ENCODE measurements at places on chromosomes 6 and 20.

GRCh38 chr6:135876058-135876457 is 24.6 kb downstream of the PDE7B start:
- no peak for DNase-seq

DNA sequence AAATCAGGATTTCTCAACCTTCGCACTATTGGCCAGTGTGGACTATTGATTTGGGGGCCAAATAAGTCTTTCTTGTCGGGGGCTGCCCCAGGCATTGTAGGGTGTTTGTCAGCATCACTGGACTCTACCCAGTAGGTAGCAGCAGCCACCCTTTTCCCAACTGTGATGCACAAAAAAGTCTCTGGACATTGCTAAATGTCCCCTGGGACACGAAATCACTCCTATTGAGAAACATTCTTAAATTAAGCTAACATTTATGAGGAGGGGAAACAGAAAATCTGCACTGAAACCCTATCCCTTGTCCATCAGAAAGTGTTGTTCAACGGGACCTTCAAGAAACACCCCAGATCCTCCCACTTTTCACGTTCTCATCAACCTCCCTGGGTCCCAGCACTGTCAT is 54.2 kb downstream of the NFATC2 start:
- no peak for DNase-seq

DNA sequence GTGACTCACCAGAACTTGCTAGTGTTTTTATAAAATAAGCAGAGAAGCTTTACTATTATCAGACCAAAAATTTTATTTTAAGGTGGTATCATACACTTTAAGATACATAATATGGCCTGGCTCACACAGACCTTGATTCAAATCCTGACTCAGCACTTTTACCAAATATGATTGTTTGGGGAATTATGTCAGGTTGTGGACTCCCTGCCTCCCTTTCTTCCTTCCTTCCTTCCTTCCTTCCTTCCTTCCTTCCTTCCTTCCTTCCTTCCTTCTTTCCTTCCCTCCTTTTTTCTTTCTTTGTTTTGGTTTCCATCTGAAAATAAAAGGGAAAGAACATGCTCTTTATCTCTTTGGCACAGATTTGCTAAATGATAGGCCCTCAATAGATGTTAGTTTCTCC is 186.0 kb upstream of the MMS22L start:
- DNase-seq = no peak

DNA sequence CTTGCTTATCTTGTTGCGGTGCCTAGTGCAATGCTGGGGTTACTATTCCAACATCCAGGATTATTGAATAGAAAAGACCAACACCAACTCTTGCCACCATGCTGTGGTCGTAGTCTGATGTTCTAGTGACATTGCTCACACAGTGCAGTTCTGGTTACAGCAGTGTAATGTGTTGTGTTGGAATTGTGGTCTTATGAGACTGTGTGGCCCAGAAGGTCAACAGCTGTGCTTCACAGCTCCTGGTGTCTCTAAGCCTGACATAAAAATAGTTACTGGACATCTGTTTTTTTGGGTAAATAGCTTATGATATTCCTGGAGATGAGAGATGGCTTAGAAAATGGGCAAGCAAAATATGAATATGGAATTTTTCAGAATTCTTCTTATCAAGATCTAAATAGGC is 57.6 kb downstream of the SLC22A2 start:
- no peak for DNase-seq

DNA sequence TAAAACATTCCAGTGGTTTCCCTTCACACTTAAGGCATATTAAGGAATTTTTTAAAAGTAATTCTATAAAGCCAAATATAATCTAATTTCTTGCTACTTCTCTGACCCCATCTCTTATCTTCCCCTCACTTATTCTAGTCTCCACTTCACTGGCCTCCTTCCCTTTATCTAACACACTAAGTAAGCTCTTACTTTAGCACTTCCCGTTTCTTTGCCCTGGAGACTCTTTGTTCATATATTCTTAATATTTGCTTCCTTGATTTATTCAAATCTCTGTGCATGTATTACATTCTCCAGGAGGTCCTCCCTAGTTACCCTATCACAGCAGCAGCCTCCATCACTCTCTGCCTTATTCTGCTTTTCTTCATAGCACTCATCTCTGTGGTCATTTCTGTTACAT is 20.3 kb downstream of the GTPBP2 start:
- DNase-seq = no peak

DNA sequence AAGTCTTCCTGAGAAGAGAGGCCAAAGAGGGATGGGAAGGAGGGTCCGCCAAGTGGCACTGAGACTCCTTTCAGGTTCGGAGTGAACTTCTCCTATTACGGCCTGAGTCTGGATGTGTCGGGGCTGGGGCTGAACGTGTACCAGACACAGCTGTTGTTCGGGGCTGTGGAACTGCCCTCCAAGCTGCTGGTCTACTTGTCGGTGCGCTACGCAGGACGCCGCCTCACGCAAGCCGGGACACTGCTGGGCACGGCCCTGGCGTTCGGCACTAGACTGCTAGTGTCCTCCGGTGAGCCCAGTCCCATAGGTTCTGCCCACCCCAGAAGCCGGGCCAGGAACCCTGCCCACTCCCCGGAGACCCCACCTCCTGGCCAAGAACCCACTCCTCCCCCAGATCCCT is 4.1 kb downstream of the SLC22A7 start:
- no peak for DNase-seq

DNA sequence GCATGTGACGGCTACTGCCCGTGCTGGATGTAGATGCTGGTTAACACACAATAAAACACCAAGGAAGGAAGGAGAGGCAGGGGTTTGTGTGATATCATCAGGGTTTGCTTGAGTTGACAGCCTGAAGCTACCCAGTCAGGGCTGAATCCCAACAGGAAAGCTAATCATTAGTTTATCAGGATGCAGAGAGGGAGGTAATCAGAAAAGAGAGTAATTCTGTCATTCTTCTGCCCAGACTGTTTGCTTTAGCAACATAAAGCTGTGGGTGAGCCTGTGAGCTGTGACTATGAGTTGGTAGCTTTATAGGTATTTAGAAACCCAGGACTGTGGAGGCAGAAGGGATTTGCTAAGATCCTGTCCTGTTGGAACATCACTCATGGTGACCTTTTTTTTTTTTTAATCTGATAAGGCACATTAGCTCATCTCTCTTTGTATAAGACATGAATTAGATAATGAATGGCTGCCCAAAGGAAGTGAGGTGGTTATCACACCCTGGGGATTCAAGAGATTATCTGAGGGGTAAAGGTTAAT is 79.3 kb downstream of the CAP2 start:
- DNase-seq = no peak

DNA sequence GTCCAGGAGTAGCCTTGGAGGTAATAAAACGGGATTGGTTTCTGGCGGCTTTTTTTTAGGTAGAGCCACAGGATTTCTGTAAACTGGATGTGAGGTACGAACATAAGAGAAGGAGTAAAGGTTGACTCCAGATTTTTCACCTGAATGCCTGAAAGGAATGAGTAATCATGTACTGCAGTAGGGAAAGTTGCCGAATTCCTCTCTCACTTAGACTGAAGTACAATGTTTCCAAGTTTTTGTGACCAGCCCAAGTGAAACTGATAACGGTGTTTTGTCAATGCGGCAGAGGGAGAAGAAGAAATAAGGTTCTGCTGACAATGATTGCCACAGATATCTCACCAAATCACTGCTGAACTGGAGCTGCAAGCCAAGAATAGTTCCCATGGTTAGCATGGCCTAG is 75.0 kb downstream of the VTA1 start:
- DNase-seq = no peak

DNA sequence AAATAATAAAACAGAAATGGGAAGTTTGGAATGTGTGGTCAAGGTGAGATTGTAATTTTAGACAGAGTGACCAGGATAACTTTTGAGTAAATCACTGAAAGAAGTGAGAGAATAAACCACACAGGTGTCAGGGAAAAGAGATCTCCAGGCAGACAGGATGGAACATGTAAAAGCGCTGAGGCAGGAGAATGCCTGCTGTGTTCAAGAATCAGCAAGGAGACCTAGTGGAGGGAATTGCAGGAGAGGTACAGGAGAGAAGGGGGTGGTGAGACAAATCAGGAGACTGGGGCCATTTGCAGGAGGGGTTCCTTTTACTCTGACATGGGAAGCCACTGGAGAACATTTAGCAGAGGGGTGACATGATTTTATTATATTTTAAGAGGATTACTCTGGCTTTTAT is 456.7 kb downstream of the NKAIN2 start:
- DNase-seq = no peak

DNA sequence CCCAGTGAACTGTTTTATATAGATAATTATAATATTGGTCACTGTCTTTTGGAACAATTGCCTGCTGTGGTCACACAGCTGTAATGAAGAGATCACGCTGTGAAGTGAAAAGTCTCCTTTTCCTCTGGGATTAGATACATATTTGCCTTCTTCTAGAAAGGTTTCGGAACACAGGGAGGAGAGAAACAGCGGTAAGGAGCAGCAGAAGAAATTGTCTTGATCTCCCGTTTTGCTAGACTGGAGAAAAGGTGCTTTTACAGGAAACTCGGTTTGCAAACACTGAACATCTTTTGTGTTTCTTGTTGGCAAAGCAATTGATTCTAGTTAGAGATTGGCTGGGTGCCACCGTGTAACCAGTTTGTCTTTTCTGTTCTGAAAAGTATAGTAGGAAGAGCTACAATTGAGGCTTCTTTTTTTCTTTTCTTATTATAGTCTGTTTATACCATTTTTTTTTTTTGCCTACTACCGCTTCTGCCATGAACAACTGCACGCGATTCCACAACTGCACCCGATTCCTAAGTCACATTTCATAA is 404.1 kb upstream of the ID4 start:
- peak; percentile 14 for DNase-seq

DNA sequence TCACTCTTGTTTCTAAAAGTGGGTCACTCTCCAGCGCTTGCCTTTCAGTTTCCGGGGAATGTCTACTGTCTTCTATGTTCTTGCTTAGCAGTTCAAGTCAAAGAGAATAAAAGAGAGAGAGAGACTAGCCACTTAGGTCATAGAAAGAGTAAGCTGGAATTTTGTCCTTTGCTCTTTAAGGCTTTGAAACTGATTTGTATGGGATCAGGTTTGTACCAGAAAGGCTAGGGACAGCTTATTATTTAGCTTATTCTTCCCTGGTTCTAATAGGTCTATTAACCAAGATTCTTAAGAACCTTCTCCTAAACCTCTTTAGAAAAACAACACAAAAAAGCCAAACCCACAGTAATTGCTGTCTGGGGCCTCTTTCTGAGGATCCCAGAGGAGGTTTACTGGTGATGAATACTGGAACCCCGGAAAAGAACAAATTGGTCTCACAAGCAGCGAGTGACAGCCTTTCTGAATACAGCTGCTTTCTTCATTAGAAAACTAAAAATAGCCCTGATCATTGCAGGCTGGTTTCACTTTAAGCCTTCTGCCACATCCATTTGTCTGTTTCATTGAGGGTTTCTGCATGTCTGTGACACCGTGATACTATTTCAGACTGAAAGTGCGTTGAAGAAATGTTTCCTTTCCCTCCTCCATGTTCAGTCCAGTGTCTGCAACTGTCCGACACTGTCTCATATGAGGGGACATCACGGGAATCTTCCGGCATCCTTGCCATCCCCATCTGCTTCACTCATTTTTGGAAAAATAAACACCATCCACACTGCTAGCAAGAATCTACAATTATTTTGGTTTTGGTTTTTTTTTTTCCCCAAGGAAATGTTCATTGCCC is 75.1 kb upstream of the ATXN1 start:
- no peak for DNase-seq

- DNase-seq = no peak
Observed at GRCh38 chr20:33875055-33875454, 63.9 kb downstream of the CHMP4B start.

- no peak for DNase-seq
Observed at GRCh38 chr6:119934816-119935215, 585.3 kb upstream of the MAN1A1 start.

DNA sequence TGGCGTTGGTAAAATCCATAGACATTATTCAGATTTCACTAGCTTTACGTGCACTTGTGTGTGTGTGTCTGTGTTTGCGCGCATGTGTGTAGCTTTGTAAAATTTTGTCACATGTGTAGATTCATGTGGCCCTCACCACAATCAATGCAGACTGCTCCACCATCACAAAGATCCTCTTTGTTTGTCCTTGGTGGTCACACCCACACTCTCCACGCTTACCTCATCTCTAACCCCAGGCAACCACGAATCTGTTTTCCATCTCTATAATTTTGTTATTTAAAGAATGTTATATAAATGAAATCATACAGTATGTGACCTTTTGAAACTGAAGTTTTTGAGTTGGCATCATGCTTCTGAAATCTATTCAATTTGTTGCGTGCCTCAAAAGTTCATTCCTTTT is 58.5 kb downstream of the GRM1 start:
- no peak for DNase-seq

GRCh38 chr6:152631376-152631775 is 5.8 kb downstream of the SYNE1 start:
- no peak for DNase-seq

DNA sequence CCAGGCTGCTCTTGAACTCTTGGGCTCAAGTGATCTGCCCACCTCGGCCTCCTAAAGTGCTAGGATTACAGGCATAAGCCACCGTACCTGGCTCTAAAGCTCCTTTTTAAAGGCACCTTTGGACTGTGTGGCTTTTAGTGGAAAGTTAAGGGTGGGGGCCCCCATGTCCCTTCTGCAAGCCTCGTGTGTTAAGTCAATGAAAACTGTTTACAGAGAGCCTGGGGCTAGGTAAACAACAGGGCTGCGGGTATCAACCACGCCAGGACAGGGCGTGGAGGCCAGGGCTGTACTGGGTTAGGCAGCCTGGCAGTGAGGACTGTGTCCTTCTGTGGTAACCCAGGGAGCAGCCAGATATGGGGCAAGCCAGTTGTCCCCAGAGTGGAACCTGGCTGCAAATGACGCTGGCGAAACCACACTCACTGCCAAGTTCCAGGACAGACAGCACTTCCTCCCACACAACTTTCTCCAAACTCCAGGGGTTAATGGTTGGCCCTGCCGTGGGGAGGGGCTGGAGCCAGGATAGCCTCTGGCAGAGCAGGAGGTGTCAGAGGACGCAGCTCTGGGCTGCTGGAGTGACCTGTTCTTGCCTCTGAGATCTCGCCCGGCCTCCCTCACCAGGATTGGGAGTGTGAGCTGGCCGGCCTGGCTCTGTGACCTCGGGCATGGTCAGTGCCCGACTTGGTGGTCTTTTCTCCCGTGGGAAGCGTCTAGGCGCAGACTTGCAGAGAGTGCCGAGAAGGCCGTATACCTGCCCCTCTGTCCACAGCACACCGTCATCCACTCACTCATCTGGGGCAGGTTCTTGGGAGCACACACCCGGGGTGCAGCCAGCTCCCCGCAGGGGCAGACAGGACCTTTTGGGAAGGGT is 3.2 kb downstream of the SLC17A9 start:
- DNase-seq = no peak

- DNase-seq = no peak
Observed at GRCh38 chr6:168999392-168999791, 254.3 kb downstream of the THBS2 start.

- DNase-seq = no peak
Observed at GRCh38 chr20:40728470-40728869, 39.4 kb upstream of the MAFB start.

DNA sequence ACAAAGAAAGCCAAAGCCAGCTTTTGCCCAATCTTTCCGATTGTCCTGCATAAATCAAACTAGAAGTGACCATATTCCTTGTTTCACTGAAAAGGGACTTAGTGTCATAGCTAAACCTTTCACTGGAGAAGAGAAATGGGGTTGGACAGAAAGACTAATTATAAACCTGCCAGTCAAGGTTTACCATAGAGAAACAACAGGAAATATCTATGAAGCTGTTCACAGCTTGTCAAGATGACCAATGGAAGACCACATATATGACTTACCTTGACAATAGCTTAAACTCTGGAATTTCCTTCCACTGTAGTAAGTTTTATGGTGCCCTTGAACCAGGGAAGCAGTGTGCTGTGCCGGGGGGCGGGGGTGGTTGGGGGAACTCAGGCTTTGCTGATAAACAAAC is 107.7 kb upstream of the PHACTR1 start:
- no peak for DNase-seq

All from NCI-H510A treated with DMSO at 0.1 percent for 48 hours (cell line).